Activated CD4-positive, CD25-positive, alpha-beta regulatory T cell treated with anti-CD3 and anti-CD28 coated beads, Interleukin-2, amount 50 U/mL, for 24 hours (primary cell): ENCODE measurements at places on chromosomes 13 and 19.

GRCh38 chr19:35249848-35250711, 1.3 kb downstream of the LSR start:
- ATAC-seq, result no peak

DNA sequence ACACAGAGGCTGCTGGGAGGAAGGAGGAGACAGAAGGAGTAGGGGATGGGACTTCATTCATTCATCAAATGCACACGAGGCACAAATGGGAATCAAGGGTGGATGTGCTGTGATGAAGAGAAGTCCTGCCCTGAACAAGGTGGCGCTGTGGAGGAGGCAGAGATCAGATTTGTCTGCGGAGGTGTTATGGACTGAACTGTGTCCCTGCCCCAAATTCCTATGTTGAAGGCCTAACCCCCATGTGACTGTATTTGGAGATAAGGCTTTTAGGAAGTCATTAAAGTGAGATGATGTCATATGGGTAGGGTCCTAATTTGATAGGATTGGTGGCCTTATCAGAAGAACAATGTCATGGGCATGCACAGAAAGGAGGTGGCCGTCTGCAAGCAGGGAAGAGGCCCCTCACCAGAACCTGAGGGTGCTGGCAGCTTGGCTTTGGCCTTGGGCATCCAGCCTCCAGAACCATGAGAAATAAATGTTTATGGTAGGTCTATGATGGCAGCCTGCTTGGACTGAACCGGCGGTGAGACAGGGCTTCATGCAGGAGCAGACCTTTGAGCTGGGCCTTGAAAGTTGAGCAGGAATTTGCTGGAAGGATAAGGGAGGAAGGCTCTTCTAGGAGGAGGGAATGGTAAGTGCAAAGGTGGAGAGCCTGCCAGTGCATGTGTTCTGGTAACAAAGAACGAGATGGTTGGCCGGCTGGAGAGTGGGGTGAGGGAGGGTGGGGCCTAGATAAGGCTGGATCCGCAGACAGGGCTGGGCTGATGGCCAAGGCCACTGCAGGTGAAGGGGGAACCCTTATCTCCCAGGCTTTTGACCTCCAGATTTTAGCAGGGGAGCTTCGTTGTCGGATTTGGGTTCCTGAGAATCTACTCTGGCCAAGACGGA, 2.7 kb upstream of the CEBPA start:
- ATAC-seq, result no peak

- ATAC-seq, result no peak
Observed at GRCh38 chr19:45852983-45853382, 10.0 kb downstream of the SYMPK start.

GRCh38 chr13:80529734-80530133, 188.8 kb upstream of the SPRY2 start:
- no peak for ATAC-seq

- no peak for ATAC-seq
Observed at GRCh38 chr13:24304620-24305019, 4.8 kb upstream of the C1QTNF9 start.

DNA sequence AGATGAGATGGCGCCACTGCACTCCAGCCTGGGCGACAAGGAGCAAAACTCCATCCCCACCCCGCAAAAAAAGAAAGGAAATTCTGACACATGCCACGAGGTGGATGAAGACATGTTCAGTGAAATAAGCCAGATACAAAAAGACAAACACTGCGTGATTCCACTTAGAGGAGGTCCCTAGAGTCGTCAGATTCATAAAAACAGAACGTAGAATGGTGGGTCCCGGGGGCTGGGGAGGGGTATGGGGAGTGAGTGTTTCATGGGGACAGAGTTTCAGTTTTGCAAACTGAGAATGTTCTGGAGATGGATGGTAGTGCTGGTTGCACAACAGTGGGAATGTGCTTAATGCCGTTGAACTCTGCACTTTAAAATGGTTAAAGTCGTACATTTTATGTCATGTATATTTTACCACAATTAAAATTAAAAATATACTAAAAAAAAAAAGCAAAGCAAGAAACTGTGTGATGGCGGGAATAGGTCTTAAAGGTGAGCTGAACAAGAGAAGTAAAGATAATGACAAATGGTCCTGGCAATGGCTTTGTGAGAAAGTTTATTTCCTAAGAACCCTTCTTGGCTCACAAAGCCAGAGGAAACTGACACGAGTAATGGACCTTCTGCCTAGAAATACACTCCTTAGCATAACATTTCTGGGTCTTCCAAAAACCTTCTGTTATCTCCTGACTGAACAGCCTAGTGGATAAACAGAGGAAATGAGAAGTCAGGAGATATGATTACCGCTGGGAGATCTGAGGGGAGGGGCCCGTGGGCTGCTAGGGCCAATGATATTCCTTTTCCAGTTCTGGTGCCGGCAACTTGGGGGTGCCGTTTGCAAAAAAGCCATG, 4.2 kb upstream of the SPC24 start:
- no peak for ATAC-seq

- ATAC-seq, result no peak
Observed at GRCh38 chr13:103873725-103874124, 807.5 kb upstream of the SLC10A2 start.

- ATAC-seq, result no peak
Observed at GRCh38 chr13:32019612-32020233, 11.9 kb upstream of the FRY start.

DNA sequence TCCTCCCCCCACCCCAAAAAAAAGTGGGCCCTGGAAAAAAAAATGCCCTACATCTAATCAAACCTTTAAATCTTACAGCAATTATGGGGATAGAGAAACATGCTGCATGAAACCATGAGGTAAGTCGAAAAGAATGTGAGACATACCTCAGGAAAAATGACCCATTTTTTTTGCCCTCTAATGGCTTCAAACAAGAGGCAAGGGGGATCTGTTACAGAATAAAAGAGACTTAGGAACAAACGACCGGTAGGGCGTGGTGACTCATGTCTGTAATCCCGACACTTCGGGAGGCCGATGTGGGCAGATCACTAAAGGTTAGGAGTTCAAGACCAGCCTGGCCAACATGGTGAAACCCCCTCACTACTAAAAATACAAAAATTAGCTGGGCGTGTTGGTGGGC, 8.4 kb downstream of the RGL3 start:
- ATAC-seq, result no peak

DNA sequence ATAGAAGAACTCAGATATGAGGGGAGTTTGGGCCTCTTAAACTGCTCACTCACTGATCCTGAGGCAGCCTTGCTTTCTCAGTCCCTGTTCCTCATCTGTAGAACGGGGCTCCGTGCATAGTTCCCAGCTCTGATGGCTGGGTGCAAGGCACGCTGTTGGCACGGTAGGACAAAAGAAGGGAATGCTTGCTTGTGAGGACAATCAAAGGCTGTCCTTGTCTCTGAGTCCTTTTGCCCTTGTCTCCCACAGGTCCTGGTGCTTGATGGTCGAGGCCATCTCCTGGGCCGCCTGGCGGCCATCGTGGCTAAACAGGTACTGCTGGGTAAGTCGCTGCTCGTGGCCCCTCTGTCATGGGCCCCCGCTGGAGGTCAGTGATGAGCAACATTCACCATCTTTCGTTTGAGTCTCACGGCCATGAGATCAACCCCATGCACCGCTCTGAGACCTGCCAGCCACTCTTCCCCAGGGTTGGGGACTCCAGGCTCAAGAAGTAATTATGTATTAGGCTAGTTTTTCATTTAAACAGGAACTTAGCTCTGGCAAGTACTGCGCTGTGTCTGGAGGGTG, 2.3 kb downstream of the RPL13A start:
- peak; percentile 3 for ATAC-seq

DNA sequence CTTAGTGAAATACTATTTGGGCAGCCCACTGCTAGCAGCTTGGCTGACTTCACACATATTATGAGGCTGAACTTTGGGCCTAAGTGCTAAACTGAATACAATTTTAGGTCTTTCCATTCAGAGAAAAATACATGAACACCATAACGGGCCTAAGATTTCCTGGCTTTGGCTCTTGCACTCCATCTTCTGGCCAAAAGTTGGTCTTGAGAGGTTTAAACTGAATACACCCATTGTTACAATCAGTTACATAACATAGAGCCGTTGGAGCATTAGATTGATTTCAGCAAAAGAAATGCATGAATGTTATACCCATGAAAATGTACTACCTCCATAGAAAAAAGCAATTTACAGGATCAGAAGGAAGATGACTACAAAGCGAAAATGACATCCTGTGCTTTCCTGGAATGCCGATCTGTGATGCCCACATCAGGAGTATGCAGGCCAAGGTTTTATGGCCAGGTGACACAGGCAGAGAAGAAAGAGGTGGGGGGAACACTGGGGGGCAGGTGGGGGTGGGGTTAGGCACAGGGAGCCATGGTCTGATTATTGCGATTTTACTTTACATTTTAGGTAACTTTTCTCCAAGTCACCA, 11.1 kb upstream of the SHISA2 start:
- no peak for ATAC-seq

DNA sequence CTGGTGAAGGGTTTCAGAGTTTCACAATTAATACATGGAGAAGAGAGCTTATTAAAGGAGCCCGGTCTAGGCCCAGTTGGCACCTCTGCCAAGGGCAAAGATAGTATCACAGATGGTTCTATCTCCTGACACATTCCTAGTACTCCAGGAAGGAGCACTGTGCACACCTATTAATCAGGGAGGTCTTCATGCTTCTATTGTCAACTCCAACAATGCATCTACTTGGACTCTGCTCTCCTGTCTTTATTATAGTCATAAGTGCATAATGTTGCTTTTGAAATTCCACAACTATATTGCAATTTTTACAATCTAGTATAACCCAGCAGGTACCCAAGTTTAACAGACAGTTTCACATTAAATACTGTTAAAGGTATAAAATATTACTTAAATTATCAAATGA, 174.5 kb upstream of the TSC22D1 start:
- no peak for ATAC-seq

DNA sequence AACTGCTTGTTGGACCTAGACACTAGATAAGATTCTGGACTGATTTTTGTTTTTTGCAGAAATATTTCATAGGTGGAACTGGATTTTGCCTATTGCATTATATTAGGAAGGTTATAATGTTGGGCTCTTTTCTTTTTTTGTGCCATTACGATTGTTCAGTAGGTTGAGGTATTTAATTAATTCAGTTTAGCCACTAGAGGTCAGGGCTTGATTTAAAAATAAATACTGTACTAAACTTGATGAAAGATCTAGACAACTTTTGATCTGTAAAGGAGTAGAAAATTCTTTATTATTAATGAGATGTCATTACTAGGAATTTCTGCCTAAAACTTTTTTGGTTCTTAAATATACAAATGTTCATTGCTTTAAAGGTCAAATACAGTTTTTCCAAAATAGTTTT, 15.2 kb upstream of the SUPT20H start:
- no peak for ATAC-seq

GRCh38 chr13:75902166-75903104, 266.3 kb downstream of the LMO7 start:
- peak; percentile 25 for ATAC-seq

DNA sequence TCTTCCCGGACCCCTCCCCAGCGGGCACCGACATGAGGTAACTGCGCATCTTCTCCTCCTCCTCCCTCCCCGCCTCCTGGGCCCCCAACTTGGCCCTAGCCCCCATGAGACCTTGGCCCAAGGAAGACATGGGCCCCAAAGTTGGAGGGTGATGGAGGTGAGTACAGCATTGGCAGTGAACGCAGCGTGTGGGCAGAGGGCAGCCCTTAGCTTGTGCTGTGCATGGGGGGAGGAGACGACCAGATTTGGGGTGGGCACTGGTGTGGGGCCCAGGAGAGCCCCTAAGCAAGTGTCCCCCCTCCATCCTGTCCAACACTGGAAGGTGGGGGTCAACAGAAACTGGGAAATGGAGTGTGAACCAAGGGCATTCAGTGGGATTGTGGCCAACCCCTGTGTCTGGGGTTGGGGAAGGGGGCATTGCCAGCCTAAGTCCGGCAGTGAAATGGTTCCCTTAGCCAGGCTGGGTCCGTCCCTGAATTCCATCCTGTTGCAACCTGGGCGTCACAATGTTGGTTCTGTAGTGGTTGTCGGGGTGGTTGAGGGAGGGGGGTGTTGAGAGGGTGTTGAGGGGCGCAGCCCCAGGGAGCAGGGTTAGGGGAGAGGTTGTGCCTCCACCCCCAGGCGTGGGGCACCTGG, 23.5 kb downstream of the NUMBL start:
- no peak for ATAC-seq

DNA sequence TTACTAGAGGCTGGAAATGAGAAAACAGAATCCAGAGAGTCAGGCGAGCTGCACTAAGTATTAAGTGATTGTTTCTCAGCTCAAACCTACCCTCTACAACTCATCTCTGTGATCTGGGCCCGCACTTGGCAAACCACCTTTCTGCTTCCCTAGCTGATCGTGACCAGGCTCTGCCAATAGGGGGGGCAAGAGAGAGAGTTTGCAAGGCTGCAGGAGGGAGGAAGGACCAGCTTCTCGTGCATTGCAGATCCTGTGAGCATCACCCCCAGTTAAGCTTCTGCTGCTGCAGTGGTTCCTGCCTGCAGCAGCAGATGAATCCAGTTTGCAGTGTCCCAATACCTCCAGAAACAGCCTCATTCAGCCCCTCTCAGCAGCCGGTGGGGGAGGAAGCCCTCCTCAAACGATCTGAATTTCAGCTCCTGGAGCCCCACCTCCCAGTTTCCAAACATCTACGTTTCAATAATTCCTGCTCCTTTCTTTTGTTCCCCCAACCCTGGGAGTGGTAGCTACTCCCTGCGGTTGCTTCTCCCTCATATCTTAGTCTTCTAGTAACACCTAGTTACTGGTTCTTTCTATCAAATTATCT, 20.0 kb downstream of the XRCC1 start:
- ATAC-seq, result peak; percentile 94

DNA sequence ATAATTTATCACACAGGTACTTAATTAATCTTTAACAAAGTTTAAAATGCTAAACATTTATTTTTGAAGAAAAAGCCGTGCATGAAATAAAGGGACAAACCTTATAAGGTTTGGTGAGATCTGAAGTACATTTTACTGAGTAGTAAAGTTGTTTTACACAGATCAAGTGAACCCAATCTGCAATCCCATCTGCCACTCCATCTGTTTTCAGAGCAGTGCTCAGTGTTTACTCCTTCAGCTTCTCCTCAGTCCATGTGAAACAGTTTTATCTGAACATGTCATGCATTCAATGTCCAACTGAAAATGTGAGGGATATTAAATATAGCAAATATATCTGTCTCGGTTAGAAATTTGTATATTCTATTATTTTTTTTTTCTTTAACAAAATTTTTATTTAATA, 166.8 kb downstream of the MAB21L1 start:
- no peak for ATAC-seq

- no peak for ATAC-seq
Observed at GRCh38 chr13:57925250-57925649, 293.7 kb downstream of the PCDH17 start.

DNA sequence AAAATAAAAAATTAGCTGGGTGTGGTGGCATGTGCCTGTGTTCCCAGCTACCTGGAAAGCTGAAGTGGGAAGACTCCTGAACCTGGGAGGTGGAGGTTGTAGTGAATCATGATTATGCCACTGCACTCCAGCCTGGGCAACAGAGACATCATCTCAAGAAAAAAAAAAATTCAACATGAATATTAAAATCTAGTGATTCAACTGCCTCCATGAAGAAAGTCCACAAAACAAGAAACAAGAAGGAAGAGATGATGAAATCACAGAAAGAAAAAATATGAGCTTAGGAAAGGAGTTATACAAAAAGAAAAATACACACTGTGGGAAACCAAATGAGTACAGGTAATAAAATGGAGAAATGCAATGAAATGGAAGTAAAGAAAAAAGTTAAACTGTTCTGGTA, 99.6 kb upstream of the SIAH3 start:
- ATAC-seq, result no peak
